ENCODE measurements at places on chromosomes 11 and 22. TPM values are rescaled to one million over a fixed set of nuclear protein-coding genes. Genes with fewer than 3 reads are reported as not detected.

GGTLC3 gene
- total RNA-seq = not detected

EXT2 gene
- 48.6 TPM for total RNA-seq

STK33 gene
- total RNA-seq = 25.2 TPM

RIMBP3C gene
- total RNA-seq = 1.6 TPM

ACCS gene
- 12.0 TPM for total RNA-seq

NELL1 gene
- total RNA-seq = 0.39 TPM

PTGDR2 gene
- 0.24 TPM for total RNA-seq

DNA sequence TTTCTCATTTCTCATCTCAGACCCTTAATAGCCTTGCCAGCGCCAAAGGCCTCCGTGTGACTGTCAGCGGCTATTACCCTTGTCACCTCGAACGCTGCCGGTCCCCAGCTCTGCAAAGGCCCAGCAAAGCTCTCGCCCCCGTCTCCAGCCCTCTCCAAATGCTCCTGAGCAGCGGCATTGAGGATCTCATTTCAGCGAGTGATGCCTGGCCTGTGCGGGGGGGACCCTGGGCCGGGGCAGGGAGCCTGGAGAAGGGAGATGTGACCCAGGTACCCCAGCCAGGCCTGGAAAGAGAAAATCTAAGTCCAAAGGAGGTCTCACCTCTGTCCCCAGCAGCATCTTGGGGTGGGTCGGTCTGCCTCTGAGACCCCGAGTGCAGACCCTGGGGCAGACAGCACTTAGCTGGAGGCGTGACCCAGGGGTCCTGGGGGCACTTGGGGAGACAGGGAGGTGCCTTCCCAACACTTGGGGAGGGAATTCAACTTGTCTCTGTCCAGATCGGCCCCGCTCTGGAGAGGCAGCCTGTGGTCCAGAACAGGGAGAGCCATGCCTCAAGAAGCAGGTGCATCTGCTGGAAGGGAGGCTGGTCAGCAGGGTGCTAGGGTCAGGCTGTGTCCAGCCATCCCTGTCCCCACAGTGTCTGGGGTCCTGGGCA, 521.3 kb downstream of the TBC1D22A start:
- H3K4me1 ChIP-seq = no peaks in the 10 kb centered on the region
- H3K4me3 ChIP-seq = no peak overlapping the region
- H3K27ac ChIP-seq = no peak overlapping the region
- H3K27me3 ChIP-seq = no peaks in the 10 kb centered on the region
- no peaks in the 10 kb centered on the region for H3K36me3 ChIP-seq
- no peak for DNase-seq

DNA sequence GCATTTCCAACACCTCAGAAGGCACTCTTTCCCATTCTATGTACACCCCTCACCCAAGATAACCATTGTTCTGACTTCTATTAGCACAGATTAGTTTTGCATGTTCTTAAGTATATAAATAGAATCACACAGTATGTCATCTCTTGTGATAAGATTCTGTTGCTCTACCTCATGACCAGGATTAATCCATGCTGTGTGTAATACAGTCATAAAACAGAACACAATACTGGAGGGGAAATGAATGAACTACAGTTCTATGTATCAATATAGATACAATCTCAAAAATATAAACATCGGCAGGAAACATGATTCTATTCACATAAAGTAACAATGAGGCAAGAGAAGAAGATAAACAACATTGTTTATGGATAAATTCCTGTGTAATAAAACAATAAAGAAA, 151.5 kb downstream of the ATG16L2 start:
- no peak for DNase-seq
- H3K4me1 ChIP-seq = no peaks in the 10 kb centered on the region
- no peak overlapping the region for H3K4me3 ChIP-seq

DNA sequence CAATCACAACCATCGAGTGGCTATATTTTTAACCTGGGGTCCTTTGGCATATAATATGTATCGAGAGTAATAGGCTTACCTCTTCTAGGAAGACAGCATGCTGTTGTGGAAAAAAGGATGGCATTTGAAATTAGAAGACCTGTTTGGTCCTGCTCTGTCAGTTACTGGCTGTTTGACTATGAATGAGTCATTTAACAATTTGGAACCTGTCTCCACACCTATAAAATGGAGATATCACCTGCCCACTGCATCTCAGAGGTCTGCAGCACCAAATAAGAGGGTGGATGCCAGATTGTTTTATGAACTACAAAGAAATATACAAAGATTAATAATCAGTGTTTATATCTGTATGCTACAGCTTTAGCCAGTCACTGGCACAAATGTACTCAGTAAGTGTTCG, 60.8 kb downstream of the SLC25A17 start:
- no peak overlapping the region for H3K4me3 ChIP-seq
- no peaks in the 10 kb centered on the region for H3K27me3 ChIP-seq
- no peaks in the 10 kb centered on the region for H3K36me3 ChIP-seq
- DNase-seq = no peak
- peaks cover 7% of the 10 kb centered on the region for H3K4me1 ChIP-seq

GRCh38 chr11:12116425-12117032, 6.1 kb downstream of the MICAL2 start:
- peaks cover 16% of the 10 kb centered on the region for H3K27me3 ChIP-seq
- H3K4me1 ChIP-seq = no peaks in the 10 kb centered on the region
- no peak for DNase-seq
- H3K4me3 ChIP-seq = no peak overlapping the region
- H3K36me3 ChIP-seq = no peaks in the 10 kb centered on the region

DNA sequence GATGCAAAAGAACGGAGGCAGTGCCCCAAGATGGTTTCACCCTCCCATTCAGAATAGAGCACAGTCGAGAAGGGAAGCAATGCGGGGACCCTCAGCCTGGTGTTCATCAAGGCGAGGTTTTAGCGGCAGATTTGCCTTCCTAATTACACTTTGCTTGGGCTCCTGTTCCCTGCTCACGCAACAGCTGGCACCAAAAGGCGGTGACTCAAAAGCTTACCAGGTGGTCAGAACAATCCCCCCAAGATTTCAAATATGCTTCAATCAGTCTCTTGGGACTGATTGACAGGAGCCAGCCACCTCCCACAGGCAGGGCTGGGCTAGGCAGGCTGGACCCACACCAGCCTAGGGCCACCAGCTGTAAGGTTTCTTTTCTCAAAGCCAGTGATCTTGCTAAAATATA, 14.2 kb downstream of the IGSF9B start:
- no peak for DNase-seq
- H3K4me1 ChIP-seq = peaks cover 10% of the 10 kb centered on the region
- H3K27me3 ChIP-seq = no peaks in the 10 kb centered on the region

GRCh38 chr22:49577168-49578060, 250.3 kb downstream of the BRD1 start:
- H3K27me3 ChIP-seq = no peaks in the 10 kb centered on the region
- DNase-seq = no peak
- no peaks in the 10 kb centered on the region for H3K4me1 ChIP-seq

DNA sequence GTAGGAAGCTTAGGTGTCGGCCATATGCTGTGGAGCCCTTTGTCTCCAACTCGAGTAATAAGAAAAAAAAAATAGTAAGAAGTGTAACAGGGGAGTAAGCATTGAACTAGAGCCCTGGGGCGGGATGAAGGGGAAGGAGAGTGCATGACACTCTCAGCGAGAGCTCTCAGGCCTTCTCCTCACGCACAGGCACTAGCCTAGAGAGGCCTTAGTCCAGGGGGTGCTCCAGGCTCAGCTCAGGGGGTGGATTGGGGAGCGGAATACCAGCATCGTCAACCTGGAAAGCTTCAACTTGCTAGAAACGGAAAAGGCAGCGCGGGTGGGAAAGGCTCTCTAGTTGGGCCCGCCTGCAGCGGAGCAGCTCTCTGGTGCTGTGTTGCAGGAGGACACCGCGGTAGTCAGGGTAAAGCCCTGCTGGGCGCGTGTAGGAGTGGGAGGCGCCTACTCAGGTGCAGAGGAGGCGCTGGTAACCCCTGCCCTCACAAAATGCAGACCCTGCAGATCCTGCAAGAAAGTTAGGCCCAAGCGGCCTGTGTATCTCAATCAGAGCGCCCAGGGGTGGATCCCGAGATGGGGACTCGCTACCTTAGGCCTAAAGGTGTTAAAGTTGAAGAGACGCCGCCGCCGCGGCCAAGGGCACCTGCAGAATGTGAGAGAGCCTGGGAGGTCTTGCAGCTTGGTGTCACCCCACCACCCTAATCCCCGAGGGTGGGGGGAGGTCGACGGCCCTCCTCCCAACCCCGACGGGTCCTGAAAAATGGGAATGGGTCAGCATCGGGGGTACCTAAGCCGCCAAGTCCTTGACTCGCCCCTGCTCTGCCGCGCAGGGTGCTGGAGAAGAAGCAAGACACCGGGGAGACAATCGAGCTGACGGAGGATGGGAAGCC, 2.8 kb downstream of the SLC17A6 start:
- H3K27me3 ChIP-seq = peaks cover 84% of the 10 kb centered on the region
- peak; percentile 66 for DNase-seq
- H3K4me1 ChIP-seq = peaks cover 60% of the 10 kb centered on the region
- peak overlapping the region; percentile 65 for H3K4me3 ChIP-seq
- H3K27ac ChIP-seq = no peak overlapping the region
- no peaks in the 10 kb centered on the region for H3K36me3 ChIP-seq

DNA sequence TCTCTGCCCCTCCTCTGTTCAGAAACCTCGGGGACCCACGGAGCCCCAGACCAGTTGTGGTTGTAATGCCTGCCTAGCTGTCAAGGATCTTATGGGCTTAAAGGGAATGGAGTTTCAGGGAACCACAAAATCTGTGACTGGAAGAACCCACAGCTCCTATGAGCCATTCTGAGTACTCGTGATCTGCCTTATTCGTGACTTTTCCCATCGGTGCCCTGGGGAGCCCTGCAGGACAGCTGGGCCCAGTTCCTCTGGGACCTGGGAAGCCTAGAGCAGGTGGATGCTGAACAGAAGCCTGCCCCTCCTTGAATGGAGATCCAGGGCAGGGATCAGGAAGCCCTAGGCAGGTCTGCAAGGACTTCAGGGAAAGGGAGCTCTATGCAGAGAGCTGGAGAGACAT, 42.1 kb upstream of the TTC12 start:
- DNase-seq = no peak
- H3K27me3 ChIP-seq = no peaks in the 10 kb centered on the region
- H3K27ac ChIP-seq = no peak overlapping the region
- no peak overlapping the region for H3K4me3 ChIP-seq
- no peaks in the 10 kb centered on the region for H3K4me1 ChIP-seq

DNA sequence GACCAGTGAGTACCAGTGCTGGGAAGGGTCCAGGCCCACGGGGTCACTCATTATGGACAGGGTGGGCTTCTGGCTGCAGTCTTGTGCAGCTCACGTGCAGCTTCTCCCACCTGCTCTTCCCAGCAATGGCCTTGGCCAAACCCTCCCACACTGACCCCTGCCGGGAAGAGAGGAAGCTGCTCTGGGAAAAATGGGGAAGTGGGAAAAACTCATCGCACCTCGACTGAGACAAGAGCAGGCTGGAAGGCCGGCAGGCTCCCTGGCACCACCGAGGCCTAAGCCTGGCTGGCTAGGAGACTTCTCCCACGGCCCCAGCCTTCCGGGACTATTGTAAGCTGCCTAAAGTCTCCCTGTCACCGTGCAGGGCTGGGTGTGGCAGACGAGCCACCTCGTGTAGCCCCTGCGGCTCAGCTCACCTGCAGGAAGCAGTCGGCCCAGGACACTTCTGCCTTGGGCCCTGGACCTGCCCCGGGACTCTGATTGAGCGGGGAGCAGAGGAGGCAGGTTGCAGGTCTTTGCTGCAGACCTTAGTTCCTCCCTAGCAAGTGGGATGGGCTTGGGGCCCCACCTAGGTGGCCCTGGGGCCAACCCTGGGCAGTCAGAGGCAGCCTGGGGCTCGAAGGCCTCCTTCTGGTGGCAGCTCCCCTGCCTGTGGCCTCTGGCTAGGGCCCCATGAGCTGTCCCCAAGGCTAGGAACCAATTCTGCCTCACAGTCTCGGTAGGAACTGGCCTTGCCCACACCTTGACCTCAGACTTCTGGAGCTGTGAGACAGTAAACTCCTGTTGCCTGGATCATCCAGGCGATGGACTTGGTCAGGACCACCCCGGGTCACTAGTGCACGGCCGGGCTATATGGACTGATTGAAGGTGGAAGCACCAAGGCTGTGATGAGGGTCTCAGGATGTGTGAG, 23.1 kb downstream of the MRGPRG start:
- H3K27me3 ChIP-seq = no peaks in the 10 kb centered on the region
- DNase-seq = peak; percentile 49
- no peak overlapping the region for H3K27ac ChIP-seq

GRCh38 chr11:103714246-103714645, 322.2 kb upstream of the DDI1 start:
- no peak overlapping the region for H3K4me3 ChIP-seq
- no peaks in the 10 kb centered on the region for H3K27me3 ChIP-seq
- H3K27ac ChIP-seq = no peak overlapping the region

DNA sequence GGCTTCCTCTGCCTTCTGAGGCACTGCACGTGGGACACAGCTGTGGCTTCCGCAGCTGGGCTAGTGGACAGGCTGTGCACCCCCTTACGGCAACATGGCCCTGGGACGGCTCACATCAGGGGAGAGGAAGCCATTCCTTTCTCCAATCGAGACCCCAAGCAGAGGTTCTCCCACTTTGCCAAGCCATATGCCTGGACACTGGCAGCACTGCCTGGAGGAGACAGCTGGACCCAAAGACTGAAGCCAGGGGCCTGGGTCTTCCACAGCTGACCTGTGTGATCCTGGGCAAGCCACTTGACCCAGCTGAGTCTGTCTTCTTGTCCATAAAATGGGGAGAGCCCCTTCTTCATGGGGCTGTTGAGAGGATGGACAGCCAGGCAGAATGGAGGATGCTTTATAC, 65.4 kb downstream of the SHISAL1 start:
- H3K27me3 ChIP-seq = no peaks in the 10 kb centered on the region
- H3K36me3 ChIP-seq = no peaks in the 10 kb centered on the region
- no peaks in the 10 kb centered on the region for H3K4me1 ChIP-seq
- DNase-seq = no peak
- no peak overlapping the region for H3K27ac ChIP-seq
- no peak overlapping the region for H3K4me3 ChIP-seq

- no peak overlapping the region for H3K4me3 ChIP-seq
- DNase-seq = no peak
- 0 out of 2 replicates have a peak overlapping the region, but pooled peaks have one; percentile 45 for H3K27ac ChIP-seq
- H3K27me3 ChIP-seq = no peaks in the 10 kb centered on the region
- H3K36me3 ChIP-seq = peaks cover 3% of the 10 kb centered on the region
- H3K4me1 ChIP-seq = peaks cover 10% of the 10 kb centered on the region
Observed at GRCh38 chr11:46422588-46422987, 31.0 kb upstream of the CHRM4 start.

DNA sequence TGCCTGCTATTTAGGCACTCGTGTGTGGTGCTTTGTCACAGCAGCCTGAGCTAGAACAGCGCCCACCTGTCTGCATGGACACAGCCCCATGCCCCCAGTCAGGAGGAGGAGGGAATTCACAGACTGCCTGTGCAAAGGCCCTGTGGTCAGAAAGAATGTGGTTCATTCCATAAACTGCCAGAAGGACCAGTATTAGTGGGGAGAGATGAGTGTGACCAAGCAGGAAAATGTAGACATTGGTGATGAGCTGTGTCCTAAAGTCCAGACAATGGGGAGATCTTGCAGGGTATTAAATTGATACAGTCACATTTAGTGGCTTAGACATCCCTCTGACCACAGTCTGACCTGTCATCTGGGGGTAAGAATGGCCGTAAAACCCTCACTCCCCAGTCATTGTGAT, 83.7 kb upstream of the LINC01488 start:
- no peak for DNase-seq
- no peaks in the 10 kb centered on the region for H3K27me3 ChIP-seq
- H3K4me1 ChIP-seq = no peaks in the 10 kb centered on the region
- H3K36me3 ChIP-seq = no peaks in the 10 kb centered on the region
